ENCODE measurements at places on chromosomes 3 and 15.

- no peak for DNase-seq
Observed at GRCh38 chr15:45804028-45804427, 169.2 kb downstream of the SQOR start.

DNA sequence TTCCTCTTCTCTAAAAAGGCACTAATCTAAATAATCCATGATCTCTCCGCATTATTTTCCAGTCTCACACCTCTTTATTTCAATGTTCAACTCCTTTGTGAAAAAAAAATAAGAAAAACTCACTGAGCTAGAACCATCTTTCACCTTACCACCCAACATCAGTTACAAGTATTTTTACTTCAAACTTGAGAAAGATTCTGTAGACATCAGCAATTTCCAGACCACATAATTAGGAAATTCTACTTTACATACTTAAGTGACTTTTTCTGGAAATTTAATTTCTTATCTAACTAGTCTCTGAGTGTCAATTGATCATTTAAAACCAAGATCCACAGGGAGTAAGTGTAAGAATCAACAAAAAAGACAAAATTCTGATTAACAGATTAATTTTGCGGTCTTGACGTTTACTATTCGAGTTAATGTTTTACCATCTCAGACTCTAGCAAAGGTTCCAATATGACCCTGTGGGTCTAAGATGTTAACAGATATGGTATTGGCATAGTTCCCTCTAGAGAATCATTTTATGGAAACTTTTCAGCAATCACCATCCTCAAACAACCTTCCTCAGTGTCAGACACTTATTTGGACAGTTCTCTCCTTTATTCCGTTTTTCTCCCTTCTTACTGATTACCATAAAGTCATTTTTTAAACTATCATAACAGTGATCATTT is 5.1 kb downstream of the ATP13A3 start:
- DNase-seq: no peak

- DNase-seq: no peak
Observed at GRCh38 chr3:30400926-30401325, 205.5 kb upstream of the TGFBR2 start.

DNA sequence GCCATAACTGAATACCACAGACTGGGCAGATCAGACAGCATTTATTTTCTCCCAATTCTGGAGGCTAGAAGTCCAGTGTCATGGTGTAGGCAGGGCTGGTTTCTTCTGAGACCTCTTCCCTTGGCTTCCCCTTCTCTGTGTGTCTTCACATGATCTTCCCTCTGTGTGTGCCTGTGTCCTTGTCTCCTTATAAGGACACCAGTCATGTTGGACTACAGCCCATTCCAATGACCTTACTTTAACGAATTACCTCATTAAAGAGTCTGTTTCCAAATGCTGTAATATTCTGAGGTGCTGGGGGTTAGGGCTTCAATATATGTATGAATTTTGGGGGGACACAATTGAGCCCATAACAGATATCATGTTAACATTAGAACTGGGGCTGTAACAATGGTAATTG is 13.3 kb upstream of the RARRES1 start:
- DNase-seq: no peak

DNA sequence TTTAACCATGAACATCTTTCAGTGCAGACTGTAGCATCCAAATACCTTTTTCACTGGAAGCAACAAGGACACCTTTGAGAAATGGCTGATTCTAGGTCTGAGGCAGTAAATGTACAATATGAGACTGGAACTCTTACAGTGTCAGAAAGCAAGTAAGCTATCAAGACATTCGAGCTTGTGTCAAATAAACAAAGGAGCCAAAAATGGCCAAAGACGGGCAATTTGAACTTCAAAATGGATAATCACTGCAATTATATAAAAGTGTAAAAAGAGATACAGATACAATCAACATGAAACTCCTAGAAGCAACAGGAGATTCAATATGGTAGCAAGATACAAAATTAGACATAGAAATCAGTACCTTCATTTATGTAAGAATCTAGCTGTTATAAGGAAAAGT is 138.5 kb upstream of the CCDC54 start:
- no peak for DNase-seq

GRCh38 chr3:1439395-1439794 is 346.6 kb downstream of the CNTN6 start:
- no peak for DNase-seq

DNA sequence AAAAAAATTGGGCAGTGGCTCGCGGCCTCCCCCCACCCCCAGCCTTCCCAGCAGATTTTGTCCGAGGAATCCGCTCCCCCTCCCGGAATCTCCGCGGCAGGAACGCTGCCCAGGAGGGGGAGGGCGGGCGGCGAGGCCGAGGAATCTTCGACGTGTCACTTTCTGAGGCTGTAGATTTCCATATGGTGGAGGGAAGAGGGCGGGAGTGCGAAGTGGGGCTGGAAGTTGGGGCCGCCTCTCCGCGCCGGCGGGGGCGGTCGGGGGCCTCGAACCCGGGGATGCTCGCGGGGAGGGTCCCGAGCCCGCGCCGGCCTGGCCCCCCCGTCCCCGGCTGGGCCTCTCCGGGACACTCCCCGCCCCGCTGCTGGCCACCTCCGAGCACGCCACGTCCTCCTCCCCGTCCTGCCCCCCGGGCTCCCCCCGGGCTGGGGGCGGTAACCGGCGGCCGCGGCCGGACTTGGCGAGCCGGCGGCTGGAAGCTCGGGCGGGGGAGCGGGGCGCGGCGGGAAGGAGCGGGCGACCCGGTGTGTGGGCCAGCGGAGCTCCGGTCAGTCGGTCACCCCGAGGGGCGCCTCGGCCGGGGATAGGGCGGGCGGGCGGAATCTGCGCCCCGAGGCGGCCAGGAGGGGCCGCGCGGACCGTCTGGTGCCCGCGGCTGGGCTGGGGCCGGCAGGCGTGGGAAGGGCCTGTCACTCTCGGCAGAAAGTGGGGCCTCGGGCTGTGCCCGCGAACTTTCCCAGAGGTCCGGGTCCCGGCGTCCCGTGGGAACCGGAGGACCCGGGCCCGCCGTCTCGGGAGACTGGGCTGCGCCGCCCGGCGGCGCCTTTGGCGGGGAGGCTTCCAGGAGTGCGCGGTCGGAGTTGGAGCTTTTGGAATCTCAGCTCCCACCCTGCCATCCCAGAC is 951 bp downstream of the FNDC3B start:
- peak; percentile 20 for DNase-seq

DNA sequence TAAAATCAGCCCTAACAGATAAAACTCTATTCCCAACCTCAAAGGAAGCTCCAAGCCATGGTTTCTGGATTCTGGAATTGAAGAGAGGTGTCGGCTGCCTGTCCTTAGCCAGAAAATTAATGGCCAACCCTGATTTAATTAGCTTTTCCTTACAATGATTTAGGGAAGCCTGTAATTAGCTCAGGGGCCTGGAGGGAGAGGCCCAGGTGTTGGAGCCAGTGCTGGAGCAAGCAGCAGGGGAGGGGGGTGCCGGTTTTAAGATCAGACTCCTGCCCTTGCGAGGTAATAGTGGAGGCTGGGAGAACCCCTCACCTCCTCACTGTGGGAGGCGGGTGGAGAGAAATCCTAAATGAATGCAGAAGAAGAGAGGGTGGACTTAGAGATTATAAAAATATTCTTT is 14.7 kb upstream of the ATP2B2 start:
- DNase-seq: no peak

- DNase-seq: no peak
Observed at GRCh38 chr3:184785890-184786279, 26.1 kb upstream of the VPS8 start.

DNA sequence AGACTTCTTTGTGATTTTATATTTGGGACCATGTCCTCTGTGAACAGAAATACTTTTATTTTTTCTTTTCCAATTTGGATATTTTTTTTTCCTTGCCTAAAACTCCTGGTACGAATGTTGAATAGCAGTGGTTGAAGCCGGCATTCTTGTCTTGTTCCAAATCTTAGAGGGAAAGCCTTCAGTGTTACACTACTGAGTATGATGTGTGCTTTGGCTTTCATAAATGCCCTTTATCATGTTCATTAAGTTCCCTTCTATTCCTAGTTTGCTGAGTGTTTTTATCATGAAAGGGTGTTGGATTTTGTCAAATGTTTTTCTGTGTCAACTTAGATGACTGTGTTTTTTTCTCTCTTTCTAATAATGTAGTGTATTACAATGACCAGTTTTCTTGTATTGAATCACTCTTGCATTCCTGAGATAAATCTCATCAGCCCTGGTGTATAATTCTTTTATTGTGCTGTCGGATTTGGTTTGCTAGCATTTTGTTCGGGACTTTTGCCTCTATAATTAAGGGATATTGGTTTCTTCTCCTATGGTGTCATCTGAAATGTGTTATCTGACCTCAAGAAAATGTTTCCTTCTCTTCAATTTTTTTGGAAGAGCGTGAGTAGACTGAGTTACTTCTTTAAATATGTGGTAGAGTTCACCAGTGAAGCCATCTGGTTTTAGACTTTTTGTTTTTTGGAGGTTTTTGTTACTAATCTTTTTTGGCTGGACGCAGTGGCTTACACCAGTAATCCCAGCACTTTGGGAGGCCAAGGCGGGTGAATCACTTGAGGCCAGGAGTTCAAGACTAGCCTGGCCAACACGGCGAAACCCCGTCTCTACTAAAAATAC is 33.3 kb downstream of the MAP1A start:
- no peak for DNase-seq

DNA sequence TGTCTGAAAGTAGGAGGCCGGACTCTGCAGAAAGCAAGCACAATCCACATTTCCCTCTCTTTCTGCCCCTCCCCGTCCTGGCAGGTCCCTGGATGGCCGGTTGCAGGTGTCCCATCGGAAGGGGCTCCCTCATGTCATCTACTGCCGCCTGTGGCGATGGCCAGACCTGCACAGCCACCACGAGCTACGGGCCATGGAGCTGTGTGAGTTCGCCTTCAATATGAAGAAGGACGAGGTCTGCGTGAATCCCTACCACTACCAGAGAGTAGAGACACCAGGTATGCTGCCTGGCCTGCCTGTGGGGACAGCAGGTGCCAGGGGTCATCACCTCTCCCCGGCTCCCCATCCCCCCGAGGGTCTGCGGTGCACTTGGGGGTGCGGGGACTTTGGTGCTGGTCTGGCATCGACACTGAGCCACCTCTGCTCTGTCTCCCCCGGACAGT is 89.6 kb downstream of the AAGAB start:
- no peak for DNase-seq

- DNase-seq: peak; percentile 15
Observed at GRCh38 chr3:177935047-177935446, 601.2 kb upstream of the KCNMB2 start.

DNA sequence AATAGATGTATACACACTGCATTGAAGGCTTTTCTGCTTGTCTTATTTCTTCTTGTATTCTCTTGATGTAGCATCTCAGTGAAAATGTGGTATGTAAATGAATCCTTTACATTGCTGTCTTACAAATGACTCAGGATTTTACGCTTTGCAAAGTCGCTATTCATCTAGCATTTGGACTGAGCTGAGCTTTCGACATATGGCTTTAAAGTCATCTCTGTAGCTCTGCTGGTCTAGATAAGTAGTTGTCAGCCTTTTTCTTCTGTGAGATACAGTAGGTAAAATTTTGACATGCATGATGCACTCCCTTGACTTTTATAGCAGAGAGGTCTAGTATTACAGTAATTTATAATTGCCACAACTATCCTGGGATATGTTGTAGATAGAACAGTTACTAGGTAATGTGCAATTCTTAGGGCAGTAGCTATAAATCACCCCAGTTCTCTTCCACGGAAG is 16.8 kb downstream of the MEF2A start:
- DNase-seq: no peak

GRCh38 chr3:12235691-12236090 is 53.2 kb upstream of the PPARG start:
- no peak for DNase-seq

DNA sequence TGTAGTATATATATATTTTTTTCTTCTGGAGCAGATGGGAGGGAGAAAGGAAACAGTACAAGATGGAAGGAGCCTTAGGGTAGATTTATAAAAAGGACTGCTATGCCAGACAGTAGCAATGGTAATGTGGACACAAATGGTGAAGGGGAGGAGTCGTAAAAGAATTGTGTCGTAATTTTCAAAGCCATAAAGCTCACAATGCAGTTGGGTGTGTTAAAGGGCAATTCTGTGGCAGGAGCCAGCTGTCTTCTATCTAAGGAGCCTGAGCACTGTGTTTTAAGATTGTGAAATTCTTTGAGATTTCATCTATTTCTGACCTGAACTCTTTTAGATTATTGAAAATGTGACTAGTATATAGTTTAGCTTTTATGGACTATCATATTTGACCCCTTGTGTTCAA is 58.9 kb downstream of the CNOT10 start:
- no peak for DNase-seq
